ENCODE measurements at places on chromosomes 11 and 22.

- DNase-seq = no peak
These were observed 299.7 kb downstream of the TBC1D22A start for GRCh38 chr22:47062126-47062525.

GRCh38 chr11:122126024-122126688 is 10.1 kb upstream of the BLID start:
- DNase-seq = no peak

- no peak for DNase-seq
These were observed 22.7 kb downstream of the CADM1 start for GRCh38 chr11:115481528-115481927.

- no peak for DNase-seq
These were observed 162.3 kb downstream of the TRIM29 start for GRCh38 chr11:119975561-119976152.

DNA sequence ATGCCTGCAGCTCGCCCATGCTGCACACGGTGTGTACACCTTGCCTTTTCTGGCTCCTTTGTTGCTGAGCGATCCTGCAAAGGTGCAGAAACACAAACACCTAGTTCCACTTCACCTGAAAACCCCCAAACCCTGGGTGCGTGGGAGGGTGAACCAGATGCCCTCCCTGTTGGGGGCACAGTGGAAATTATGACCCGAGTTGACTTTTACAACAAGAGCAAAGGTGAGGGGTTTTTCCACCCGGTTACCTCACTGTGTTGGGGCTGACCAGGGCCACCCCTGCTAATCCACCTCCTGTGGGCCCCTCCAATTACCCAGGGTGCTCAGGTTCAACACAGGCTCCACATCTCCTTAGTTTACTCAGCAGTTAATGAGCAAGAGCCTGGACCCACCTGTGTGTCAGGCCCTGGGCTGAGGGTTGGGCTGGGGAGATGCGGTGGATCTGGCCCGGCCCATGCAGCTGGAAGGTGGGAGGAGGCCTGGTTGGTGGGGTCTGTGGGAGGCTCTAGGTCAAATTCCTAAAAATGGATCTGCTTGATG is 42.1 kb downstream of the LRRC32 start:
- no peak for DNase-seq

DNA sequence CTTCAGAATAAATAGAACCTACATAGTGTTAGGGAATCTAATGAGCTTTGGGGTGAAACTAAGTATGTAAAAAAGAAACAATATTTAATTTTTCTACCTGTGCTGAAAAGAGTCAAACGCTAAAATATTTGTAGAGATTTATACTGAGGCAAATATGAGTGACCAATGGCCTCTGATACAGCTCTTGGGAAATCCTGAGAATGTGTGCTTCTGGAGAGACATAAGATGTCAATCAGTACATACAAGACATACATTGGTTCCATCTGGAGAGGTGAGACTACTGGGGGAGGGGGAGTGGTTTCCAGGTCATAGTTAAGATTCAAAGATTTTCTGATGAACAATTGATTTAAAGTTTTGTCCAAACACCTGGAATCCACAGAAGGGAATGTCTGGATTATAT is 970 bp downstream of the ASRGL1 start:
- no peak for DNase-seq

DNA sequence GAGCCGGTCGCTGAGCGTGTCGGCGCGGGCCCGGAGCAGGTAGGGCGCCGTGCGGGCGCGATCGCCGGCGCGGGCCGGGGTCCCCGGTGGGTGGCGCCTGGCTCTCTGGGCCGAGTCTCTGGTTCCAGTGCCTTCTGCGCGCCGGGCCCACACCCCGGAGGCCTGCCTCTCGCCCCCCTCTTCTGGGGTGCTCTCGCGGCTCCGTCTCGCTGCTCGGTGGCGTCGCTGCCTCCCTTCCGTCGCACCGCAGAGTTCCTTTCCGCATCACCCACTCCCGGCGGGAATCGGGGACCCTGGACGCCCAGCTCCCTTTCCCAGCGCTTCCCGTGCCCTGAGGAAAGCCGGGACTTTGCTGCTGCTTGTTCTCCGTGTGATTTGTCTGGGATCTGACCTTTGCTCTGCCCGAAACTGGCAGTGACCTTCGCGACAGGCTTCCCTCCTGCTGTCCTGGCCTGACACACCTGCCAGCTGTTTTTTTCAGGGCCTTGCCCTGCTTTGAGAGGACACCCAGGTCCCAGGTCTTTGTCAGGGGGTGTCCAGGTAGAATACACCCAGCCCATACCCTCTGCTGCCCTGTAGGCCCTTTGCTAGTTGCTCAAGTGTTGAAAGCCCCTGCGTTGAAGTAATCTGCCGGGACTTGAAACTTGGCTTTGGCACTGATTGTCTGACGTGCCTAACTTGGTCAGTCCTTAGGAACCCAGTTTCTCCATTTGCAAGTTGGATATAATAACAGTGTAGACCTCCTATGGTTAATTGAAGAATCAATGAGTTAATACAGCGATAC is 711 bp downstream of the FDX1 start:
- DNase-seq = no peak

DNA sequence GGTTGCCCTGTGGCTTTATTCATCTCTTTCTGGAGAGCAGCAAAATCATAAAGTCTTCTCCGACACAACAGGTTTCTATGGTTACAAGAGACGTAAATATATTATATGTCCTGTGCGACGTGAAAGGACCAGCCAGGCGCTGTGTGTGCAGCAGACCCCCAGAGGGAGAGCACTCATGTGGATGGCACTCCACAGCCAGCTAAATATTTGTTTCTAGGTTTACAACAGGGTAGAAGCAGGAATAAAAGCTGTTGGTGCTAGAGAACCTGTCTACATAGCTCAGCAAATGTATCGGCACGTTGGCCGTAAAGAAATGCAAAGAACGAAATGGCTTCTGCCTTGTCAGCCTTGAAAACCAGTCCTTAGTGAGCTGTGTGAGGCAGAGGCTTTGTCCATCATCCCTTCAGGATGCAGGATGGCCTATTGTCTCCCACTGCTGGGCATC is 133.8 kb upstream of the PITPNB start:
- no peak for DNase-seq

DNA sequence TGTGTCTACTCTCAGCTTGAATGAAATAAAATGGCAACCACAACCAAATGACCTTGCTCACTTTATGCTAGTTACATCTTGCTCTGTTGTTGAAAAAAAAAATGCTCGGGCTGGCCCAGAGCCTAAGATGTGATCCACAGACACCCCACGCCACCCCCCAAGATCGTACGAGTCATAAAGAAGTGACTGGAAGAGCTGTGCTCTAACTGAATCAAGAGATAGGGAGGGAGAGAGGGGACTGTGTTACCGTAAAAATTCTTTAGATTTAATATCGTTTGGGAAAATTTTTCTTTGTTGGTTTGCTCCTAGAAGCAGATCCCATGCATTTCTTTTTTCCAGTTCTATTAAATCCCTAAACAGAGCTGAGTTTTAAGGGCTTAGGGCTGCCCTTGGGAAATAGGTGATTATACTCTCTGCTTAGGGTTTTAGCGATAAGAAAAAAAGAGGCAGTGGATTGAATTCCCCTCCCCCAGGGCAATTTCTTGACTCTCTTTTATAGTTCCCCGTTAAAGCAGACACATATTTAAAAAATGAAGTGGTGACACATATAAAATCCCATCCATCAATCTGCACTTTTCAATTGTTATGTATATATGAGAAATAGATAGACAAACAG is 14.5 kb downstream of the MAML2 start:
- no peak for DNase-seq

DNA sequence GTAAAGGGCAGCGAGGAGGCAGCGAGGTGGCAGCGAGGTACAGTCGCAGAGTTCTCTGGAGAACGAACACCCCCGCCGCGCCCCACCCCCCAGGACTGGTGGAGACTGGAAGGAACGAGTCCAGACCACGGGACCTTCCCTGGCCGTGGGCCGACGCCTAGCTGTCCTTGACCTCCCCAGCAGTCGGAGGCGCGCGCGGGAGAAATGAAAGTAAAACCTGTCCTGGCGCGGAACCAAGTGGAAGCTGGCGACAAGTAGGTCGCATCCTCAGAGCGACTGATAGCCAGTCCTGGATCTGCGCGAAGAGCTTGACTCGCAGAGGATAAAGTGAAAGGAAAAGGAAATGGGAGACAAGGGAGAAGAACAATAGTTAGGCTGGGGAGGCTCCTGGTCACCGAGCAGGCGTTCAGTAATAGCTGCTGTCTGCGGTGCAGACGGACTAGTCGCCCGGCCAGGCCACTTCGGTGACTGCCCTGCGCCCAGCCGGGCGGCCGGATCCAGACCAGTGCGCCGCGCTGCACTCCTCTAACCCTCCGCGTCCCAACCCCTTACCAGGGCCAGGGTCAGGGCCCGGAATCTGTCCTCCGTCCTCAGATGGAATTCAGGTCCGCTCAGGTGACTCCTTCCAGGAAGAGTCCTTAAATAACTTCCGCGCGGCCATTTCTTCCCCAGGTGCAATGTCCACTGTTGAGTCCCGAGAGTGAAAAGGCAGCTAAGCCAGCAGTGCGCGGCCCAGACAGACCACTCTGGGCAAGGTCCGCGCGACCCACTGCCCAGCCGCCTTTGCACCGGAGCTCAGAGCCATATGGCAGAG is 1.9 kb upstream of the ADM start:
- no peak for DNase-seq

- no peak for DNase-seq
These were observed 68.5 kb downstream of the GAB2 start for GRCh38 chr11:78349114-78349513.
